ENCODE measurements at places on chromosomes 16 and 17. TPM values are rescaled to one million over a fixed set of nuclear protein-coding genes. Genes with fewer than 3 reads are reported as not detected.

Gene MYH3
- 3.0 TPM for total RNA-seq

Gene CIITA
- 31.0 TPM for total RNA-seq

Gene DGKE
- total RNA-seq: 8.7 TPM

Gene MYH13
- total RNA-seq: not detected

DNA sequence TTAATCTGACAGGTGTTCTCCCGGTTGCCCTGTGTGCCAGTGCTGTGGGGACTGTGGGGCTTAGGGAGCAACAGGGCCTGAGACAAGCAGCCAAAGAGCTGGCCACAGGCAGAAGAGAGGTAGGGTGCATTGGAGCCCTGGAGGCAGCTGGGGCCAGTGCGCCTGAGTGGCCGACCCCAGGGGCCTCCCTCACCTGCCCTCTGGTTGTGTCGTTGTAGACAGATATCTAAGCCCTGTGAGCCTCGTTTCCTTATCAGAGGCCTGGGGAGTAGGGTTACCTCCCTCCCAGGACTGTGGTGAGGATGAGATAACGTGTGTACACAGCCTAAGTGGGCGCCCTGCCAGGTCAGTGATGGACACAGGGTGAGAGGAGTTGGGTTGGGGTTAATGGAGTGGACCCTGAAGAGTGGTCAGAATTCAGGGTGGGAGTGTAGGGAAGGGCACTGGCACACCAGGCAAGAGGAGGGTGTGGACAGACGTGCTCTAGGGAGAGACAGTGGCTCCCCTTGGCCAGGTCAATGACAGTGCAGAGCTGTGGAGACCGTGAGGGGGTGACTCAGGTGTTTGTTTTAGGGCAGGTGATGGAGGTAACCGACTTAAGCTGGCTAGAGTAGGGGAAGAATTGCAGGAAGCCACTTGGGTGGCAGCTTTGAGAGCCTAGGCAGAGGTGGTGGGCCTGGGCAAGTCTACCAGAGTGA lies 3.4 kb downstream of the NARF start:
- H3K27ac ChIP-seq: no peak overlapping the region
- no peak overlapping the region for H3K4me3 ChIP-seq
- H3K27me3 ChIP-seq: no peaks in the 10 kb centered on the region
- DNase-seq: no peak
- H3K36me3 ChIP-seq: peaks cover 28% of the 10 kb centered on the region
- peaks cover 18% of the 10 kb centered on the region for H3K4me1 ChIP-seq

Gene CD300E
- total RNA-seq: 0.14 TPM

DNA sequence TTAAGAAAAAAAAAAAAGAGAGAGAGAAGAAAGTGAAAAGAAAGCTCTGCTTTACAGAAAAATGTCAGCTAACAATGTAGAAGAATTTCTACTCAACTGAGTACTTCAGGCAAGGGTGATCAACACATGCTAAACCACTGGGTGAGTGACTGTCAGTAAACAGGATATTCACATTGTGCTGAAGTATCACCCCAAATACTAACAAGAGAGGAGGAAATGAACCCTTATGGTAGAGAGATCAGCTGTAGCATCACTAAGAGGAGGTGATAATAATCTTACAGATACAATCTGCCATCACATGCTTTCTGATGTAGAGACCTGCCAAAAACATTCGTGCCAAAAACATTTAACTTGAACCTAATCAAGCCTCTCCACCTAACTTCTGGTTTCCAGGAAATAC lies 30.7 kb upstream of the ICAM2 start:
- no peak for DNase-seq
- no peak overlapping the region for H3K27ac ChIP-seq
- H3K4me3 ChIP-seq: no peak overlapping the region
- peaks cover 65% of the 10 kb centered on the region for H3K36me3 ChIP-seq
- no peaks in the 10 kb centered on the region for H3K27me3 ChIP-seq

DNA sequence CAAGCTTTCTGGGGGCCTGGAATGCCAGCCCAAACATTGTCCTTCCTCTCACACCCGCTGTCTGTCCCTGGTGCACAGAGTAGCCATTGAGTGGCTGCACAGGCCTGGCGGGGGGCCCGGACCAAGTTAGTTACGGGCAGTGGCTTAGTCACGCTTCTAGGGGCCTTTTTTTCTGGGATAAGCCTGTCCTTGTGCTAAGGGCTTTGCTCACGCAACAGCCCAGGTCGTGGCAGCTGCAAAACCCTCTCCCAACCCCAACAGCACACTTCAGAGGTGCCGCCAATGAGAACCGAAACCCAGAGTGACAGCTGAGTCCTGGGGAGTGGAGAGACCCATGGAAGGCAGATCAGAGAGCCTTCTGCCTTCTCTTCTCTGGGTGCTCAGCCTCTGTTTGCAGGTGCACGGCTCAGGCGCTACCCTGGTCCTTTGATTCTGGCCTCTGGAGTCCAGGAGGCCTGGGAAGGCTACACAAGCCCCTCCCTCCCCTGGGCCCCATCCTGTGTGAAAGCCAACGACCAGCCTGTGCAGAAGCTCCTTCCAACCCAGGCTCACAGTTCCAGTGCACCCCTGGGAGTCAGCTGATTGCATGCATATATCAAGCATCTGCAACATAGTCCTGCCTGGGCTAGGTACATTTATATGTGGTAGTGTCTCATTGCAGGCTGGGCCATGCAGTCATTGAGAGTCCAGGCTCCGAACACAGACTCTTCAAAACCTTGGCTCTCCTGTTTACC lies 9.1 kb downstream of the WSCD1 start:
- DNase-seq: no peak
- H3K4me1 ChIP-seq: no peaks in the 10 kb centered on the region
- H3K36me3 ChIP-seq: no peaks in the 10 kb centered on the region
- no peak overlapping the region for H3K27ac ChIP-seq

DNA sequence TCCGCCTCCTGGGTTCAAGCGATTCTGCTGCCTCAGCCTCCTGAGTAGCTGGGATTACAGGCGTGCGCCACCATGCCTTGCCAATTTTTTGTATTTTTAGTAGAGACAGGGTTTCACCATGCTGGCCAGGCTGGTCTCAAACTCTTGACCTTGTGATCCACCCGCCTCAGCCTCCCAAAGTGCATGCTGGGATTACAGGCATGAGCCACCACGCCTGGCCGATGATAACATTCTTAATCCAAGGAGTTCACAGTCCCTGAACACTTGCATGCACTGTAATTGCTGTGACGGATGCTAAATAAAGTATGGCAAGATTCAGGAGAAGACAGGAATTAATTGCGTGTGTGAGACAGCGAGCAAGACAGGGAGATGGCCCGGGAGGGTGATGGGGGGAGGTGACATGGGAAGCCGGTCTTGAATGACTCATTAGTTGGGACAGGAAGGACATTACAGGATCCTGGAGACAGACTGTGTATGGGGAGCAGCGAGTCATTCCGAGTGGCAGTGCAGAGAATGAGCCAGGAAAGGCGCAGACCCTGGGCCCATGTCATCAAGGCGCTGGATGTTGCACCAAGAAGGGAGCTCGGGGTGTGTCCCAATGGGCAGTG lies 6.7 kb downstream of the ABCA3 start:
- no peak overlapping the region for H3K27ac ChIP-seq
- DNase-seq: no peak
- no peaks in the 10 kb centered on the region for H3K36me3 ChIP-seq
- H3K4me1 ChIP-seq: no peaks in the 10 kb centered on the region
- H3K27me3 ChIP-seq: no peaks in the 10 kb centered on the region
- no peak overlapping the region for H3K4me3 ChIP-seq

DNA sequence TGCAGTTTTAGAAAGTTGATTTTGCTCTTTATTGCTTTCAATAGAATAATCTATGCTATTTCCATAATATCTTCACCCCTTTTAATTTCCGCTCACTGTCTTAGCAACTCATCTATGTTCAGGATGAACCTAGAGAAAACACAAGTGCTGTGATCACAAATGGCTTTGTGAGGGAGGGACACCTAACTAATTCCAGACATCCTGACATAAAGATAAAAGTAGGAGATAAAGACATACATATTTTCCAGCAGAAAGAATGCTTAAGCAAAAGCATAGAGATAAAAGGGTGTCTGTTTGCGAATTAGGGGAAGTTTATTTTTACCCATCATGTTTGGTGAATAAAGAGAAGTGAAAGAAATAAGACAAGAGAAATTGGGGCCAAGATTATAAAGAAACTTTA lies 254.2 kb downstream of the KCNJ2 start:
- no peaks in the 10 kb centered on the region for H3K36me3 ChIP-seq
- no peaks in the 10 kb centered on the region for H3K4me1 ChIP-seq
- H3K4me3 ChIP-seq: no peak overlapping the region
- no peaks in the 10 kb centered on the region for H3K27me3 ChIP-seq
- H3K27ac ChIP-seq: no peak overlapping the region

Gene ARRB2
- 64.5 TPM for total RNA-seq

- H3K4me1 ChIP-seq: peaks cover 6% of the 10 kb centered on the region
- DNase-seq: no peak
- peak overlapping the region; percentile 81 for H3K27ac ChIP-seq
These were observed 535 bp upstream of the AURKB start for GRCh38 chr17:8210761-8211458.

GRCh38 chr16:81780350-81780749 lies 1.3 kb downstream of the PLCG2 start:
- H3K36me3 ChIP-seq: no peaks in the 10 kb centered on the region
- peak overlapping the region; percentile 72 for H3K4me3 ChIP-seq
- DNase-seq: no peak
- no peak overlapping the region for H3K27ac ChIP-seq
- peaks cover 2% of the 10 kb centered on the region for H3K4me1 ChIP-seq

DNA sequence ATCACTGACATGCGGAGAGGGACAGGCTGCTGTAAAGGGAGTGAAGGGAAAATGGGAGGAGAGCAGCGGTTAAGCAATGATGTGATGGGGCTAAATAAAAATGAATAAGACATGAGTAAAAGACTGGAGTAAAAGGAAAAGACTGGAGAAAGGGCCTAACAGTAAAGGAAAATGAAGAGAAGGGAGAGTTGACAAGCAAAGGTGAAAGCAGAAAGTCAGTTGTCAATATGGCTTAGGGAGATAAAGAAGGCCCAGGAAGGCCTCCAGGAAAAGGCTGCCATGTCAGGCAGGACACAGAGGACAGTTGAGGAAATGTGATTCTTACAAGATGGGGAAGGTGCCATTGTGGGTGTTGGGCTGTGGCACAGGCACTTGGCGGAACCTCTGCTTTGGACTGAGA lies 98.9 kb upstream of the AMZ2 start:
- H3K27me3 ChIP-seq: no peaks in the 10 kb centered on the region
- H3K36me3 ChIP-seq: no peaks in the 10 kb centered on the region
- DNase-seq: no peak
- H3K27ac ChIP-seq: no peak overlapping the region
- H3K4me3 ChIP-seq: no peak overlapping the region

DNA sequence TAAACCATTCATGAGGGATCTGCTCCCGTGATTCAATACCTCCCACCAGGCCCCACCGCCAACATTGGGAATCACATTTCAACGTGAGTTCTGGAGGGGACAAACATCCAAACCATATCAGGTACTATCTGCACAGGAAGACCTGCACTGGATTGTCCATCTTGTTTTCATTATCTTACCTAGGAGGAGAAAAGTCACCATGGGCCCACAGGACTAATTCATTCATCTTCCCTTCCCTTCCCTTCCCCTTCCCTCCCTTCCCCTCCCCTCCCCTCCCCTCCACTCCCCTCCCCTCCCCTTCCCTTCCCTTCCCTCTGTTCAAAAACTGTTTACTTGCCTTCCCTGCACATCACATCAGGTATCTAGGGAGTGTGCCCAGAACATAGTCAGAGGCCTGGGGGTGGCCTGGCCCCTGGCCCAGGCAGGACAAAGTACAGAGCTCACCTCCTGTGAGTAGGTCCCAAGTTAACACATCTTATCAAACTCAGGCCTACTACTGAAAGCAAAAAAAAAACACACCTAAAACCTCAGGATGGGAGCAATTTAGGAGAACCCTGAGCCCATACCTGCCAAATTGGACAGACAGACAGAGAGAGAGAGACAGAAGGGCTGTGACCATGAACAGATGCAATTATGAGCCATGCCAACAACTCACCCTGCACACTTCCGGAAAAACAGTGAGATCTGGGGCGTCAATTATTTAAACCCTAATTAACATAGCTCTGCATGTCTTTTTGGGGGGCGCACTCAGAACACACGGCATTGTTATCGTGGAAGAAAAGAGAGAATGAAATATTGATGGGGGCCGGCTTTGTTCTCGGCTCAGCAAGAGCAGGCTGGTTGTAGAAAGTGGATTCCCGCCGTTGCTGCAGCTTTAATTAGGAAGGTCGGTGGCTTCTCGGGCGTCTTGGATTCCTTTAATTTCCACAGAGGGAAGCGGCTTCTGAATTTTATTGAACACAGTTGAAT lies 151.2 kb downstream of the IRX5 start:
- H3K36me3 ChIP-seq: no peaks in the 10 kb centered on the region
- peaks cover 6% of the 10 kb centered on the region for H3K4me1 ChIP-seq
- DNase-seq: no peak
- no peak overlapping the region for H3K27ac ChIP-seq

Gene OTOP3
- not detected for total RNA-seq

Gene CDH8
- total RNA-seq: 7.0 TPM

DNA sequence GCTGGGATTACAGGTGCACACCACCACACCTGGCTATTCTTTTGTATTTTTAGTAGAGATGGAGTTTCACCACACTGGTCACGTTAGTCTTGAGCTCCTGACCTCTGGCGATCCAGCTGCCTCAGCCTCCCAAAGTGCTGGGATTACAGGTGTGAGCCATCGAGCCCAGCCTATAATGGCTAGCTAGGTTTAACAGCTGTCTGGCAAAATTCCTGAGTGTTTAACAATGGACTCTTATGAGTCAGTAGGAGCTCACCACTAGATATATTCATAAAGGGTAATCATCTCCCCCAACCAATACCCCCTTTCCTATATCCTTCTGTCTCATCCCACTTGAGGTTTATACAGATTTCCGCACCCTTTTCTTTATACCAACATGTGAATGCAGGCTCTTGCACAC lies 91.5 kb upstream of the CDH13 start:
- H3K27ac ChIP-seq: no peak overlapping the region
- H3K27me3 ChIP-seq: no peaks in the 10 kb centered on the region
- H3K4me3 ChIP-seq: no peak overlapping the region
- H3K4me1 ChIP-seq: no peaks in the 10 kb centered on the region
- DNase-seq: no peak

Gene SCGB1C2
- not detected for total RNA-seq

- H3K4me3 ChIP-seq: no peak overlapping the region
- no peaks in the 10 kb centered on the region for H3K36me3 ChIP-seq
- H3K27me3 ChIP-seq: peaks cover 6% of the 10 kb centered on the region
- no peak for DNase-seq
- H3K27ac ChIP-seq: no peak overlapping the region
These were observed 2.5 kb downstream of the GUCY2D start for GRCh38 chr17:8004899-8005298.

Gene ZNF624
- total RNA-seq: 3.0 TPM

GRCh38 chr17:39569126-39569525 lies 38.6 kb downstream of the NEUROD2 start:
- H3K27me3 ChIP-seq: no peaks in the 10 kb centered on the region
- peaks cover 28% of the 10 kb centered on the region for H3K36me3 ChIP-seq
- peaks cover 8% of the 10 kb centered on the region for H3K4me1 ChIP-seq
